CD4-positive, alpha-beta T cell treated with Interleukin-15 for 4 hours (primary cell): ENCODE measurements at places on chromosomes 3 and 15.

DNA sequence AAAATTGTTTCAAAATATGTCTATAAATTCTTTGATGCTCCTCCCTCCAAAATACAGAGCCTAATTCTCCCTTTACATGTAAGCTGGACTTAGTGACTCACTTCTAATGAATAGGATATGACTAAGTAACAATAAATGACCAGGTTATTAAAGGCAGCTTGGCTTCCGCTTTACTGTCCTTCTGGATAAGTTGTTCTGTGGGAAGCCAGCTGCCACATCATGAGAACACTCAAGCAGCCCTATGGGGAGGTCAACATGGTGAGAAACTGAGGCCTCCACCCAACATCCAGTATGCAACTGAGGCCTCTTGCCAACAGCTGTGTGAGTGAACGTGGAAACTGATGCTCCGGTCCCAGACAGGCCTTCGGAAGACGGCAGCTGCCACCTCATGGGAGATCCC is 247.3 kb upstream of the CHRM5 start:
- no peak for DNase-seq

- no peak for DNase-seq
Observed at GRCh38 chr15:39270934-39271333, 309.9 kb upstream of the THBS1 start.

GRCh38 chr3:186759231-186759930 is 24.0 kb upstream of the EIF4A2 start:
- no peak for DNase-seq

GRCh38 chr3:186003610-186004009 is 65.8 kb upstream of the TRA2B start:
- DNase-seq: no peak

- peak; percentile 46 for DNase-seq
Observed at GRCh38 chr3:71416876-71417275, 166.7 kb downstream of the FOXP1 start.

- no peak for DNase-seq
Observed at GRCh38 chr15:52338058-52338457, 42.5 kb upstream of the MYO5C start.

GRCh38 chr3:197023241-197023997 is 6.2 kb downstream of the MELTF start:
- no peak for DNase-seq

DNA sequence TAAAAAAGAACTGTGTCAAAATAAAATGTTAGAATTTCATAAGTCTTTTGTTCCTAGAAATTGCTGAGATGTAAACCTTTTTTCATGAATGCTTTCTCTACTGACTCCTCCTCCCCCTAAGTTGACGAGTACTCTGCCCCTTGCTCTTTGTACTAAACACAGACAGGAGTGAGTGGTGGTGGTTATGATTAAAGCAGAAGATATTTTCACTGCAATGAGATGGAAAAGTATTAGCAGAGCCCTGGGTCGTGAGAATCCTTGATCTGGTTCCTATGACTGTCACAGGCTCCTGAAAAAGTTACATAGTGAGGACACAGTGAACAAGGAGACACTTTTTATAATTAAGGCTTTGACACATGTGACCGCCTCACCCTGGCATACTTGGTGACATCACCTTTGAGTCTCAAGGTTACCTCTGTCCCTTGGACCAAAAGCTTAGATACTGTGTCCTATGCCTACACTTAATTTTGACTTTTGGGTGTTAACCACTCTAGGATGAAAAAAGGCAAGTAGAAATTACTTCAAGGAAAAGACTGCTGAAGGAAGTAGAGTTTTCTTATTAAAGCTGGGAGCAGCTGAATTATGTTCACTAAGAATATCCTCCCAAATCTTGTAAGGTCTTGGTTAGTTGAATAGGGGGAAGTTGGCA is 130.4 kb upstream of the LYSMD4 start:
- DNase-seq: no peak

DNA sequence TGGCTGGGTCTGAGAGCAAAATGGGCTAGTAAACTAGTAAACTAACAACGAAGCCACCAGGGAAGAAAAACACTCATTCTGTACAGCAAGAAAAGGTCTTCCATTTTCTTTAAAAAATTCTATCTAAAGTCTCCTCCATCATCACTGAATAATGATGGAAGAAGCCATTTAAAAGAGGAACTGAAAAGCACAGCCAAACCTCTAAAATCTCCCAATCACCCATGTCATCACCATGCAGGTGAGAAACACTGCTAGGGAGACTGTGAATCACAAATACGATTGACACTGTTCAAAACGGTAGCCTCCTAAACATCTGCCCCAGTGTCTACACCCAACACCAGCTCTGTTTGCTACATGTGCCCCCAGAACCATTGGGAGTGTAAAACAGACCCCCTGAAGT is 140.4 kb downstream of the RORA start:
- no peak for DNase-seq

GRCh38 chr3:45095916-45096526 is 50.2 kb downstream of the CDCP1 start:
- DNase-seq: no peak

DNA sequence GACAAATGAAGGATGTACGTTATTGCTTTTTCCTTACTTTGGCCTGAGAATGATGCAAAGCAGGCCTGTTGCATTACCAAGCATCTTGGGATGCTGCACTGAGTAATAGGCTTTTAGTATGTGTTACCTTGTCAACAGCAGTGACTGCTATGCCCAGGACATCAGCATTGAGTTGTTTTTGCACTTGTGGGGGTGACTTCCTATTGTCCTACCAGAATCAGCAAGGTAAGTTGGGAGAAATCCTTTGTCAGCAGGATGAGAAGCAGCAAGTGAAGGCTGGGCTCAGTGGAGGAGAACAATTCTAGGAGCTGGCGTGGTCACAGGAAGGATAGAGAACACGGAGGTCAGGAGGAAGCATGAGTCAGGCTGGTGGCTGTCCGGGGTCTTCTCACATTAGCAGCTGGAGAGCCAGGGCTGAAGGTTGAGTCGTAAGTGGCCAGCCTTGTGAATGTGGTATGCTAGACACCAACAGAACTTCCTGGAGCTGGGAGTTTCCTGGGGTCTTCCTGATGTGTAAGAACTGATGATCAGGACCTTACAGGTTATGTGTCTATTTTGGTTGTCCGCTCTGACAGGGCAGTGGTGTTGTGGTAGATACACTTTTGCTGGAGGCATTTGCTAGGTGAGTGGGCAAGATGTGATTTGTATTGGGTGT is 142.7 kb downstream of the FNDC3B start:
- DNase-seq: no peak

DNA sequence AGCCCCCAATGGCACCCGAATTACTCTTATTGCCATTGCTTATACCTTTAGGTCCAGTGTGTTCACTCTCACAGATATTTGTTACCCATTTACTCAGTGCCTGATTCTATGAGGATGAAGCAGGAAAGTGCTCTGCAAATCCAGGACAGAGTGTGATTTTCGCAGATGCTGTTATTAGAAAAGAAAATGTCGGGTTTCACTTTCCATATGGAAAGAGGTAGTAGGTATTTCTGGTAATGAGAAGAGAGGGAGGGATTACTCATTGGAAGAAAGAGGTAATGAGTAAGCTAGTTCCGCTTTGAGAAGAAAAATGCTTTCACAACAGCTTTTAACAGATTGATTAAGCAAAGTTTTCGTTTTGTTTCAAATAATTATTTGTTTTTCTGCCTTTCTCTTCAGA is 336.3 kb upstream of the CFAP20DC start:
- peak; percentile 10 for DNase-seq

DNA sequence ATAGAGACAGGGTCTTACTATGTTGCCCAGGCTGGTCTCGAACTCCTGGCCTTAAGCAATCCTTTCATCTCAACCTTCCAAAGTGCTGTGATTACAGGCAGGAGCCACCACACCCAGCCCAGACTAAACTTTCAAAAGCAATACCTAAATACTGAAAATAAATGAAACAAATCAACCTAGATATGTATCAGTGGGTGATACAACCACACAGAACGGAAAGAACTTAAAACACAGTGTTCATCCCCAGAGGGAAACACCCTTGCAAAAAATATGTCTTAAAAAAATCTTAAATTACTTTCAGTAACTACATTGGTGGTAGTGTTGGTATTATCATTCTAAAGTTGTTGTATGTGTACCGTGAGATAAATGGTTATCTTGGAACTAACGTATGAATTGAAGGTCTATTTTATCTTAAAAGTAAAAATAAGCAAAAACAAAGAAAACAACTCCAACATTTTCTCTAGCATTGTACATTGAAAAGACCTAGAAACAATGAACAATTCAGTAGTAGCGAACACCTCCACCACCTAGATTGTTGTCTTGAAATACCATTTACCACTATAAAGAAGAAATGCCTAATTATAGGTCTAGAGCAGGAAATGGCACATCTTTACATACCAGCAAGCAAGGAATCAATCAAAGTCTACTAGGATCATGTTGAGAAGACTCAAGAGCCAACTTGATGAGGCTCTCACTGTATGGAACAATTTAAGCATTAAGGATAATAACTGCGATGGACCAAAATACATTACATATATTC is 24.7 kb downstream of the SLTM start:
- no peak for DNase-seq

DNA sequence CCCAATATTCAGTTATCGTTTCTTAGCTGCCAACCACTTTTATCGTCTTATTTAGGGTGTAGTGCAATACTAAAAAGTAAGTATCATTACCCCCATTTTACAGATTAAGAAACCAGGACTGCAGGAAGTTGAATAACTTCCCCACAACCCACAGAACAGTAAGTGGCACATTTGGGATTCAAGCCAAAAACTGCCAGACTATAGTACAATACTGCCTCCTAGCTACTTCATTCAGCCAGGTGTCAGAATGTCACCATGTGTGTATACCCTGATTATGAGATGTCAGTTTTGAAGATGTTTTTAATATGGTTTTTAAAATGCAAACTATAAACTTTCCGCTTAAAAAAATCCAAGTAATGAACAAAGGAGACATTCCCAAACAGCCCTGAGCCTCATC is 74.2 kb upstream of the PROK2 start:
- peak; percentile 67 for DNase-seq

GRCh38 chr3:194208709-194209108 is 72.8 kb downstream of the HES1 start:
- no peak for DNase-seq

DNA sequence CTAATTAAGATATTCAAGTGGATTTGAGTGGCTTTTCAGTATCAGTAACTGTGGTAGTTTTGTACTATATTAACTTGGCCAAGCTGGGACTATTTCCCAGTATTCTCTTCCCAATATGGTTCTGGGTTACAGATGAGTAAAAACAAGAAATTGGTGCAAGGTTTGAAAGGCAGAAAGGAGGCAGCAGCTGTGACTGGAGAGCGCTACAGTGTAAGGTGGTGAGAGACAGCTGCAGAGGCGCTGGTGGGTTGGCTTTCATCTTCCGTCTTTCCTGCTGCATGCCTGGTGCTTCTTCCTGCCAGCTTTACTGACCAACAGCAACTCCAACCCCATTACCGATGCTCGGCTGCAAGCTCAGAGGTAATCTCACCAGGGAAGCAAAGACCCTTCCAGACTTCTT is 9.8 kb downstream of the DPH3 start:
- no peak for DNase-seq

DNA sequence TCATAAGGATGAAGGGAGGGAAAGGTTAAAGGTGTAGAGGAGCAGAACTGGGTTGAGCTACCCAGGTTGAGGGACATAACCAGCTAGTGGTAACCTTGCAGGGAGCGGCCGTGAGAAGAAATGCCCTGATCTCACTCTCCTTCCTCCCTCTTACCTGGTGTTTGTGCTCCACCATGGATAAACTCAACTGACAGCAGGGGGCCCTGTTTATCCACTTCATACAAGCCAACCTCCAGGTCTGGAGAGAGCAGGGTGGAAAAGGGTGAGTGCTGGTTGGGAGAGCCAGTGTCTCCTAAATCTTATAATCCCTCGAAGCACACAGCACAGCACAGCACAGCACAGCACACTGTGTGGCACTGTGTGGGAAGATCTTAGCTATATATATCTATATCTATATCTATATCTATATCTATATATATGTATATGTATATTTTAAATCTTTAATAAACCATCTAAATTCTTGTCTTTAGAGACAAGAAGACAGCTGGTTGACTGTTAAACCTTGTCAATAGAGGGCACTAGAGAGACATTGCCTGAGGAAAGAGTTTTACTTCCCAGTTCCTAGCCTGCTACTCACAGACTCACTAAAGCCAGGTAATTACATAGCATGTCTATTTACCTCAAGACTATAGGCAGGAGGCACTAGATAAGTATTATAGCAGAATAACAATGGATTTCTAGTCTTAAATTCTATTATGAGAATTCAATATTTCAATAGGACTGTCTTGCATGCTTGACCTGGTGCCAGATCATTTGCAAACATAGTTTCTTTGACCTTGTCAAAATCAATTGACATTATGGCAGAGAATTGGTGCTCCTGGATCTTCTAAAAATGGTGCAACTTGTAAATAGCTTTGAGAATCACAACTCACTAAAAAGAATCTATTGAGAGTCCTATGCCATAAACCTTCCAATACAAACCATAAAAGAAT is 21.7 kb upstream of the FMN1 start:
- DNase-seq: no peak

GRCh38 chr3:42830437-42831320 is 21.4 kb downstream of the ACKR2 start:
- DNase-seq: no peak

GRCh38 chr3:187456250-187456649 is 88.1 kb downstream of the RTP4 start:
- no peak for DNase-seq

GRCh38 chr3:62281726-62282125 is 91.6 kb downstream of the FEZF2 start:
- no peak for DNase-seq

- DNase-seq: no peak
Observed at GRCh38 chr15:29433507-29434248, 164.1 kb upstream of the NSMCE3 start.

DNA sequence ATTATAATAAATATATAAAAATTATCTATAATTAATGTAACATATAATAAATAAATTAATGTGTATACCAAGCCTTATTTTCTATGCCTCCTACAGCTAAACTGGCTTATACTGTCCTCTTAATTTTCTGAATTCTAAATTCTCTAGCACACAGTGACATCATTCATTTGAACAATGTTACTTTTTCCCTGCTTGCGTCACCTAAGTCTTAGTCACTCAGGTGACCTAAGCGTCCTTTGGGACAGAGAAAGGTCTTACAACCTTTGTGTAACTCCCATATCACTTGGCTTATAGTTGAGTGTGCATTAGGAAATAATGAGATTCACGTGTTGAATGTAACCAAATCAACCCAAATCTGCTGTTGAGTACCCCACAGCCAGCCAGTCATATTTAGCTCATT is 48.5 kb upstream of the KCNMB2 start:
- no peak for DNase-seq

DNA sequence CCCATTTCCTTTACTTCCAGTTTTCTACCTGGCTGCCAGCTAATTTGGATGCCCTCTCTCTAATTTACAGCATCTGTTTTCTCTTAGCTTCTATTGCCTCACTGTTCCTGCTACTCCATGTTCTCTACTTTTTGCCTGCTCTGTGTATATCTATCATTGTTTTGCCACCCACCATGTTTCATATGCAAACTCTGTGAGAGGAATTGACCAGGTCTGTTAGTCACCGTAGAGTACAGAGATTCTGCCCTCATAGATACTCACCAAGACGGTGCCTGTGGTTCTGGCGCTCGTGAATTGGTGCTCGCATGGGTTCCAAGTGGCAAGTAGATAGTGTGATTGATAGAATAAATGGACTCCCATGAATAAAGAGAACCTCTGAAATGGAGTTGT is 288.8 kb downstream of the CNTN6 start:
- no peak for DNase-seq

GRCh38 chr3:146241523-146242240 is 9.2 kb downstream of the PLSCR4 start:
- DNase-seq: no peak
